ENCODE measurements at places on chromosomes 13 and 19.
A peak's percentile ranks its signal among the peaks of the same experiment; 100 is the strongest.

- DNase-seq = no peak
Measured at GRCh38 chr13:113551081-113552000, 33.2 kb upstream of the TFDP1 start.

GRCh38 chr19:39514840-39515550, at the start of gene SELENOV:
Gene SELENOV (plus strand): TSS chr19:39515139. CDS start chr19:39515213, 74 bp downstream.
- peak; percentile 28 for DNase-seq

DNA sequence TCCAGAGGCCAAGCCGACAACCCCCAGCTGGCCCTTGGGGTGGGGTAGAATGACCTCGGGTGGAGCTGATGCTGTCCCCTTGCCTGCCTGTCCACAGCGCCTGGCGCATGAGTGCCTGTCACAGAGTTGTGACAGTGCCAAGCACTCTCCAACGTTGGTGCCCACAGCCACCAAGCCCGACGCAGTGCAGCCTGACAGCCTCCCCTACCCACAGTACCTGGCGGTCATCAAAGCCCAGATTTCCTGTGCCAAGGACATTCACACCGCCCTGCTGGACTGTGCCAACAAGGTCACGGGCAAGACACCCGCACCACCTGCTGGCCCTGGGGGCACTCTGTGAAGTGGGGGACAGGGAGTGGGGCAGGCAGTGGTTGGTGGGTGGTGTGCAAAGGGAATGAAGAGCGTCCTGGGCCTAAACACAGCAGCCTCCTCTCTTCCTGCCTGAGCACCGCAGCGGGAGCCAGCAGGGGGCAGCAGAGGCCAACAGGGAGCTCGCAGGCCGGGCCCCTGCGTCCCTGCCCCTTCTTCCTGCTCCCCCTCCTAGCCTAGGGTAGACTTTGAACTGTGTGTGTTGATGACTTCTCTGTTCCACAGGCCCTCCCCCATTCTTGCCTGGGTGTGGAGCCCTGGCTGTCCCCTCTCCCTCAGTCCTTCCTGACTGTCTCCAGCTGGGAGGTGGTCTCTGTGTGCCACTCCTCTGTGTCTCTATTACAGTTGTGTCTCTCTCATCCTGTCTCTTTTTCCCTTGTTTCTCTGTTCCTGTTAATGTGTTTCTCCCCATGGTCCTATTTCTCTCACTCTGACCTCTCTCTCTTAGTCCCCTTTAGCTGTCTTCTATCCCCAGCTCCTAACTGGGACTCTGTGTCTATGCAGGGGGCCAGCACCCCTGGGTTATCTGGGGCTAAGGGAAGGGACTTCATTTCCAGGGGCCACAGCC, 6.5 kb downstream of the MED29 start:
- peak; percentile 92 for DNase-seq

GRCh38 chr13:93265800-93266199, 39.2 kb downstream of the GPC6 start:
- no peak for DNase-seq

DNA sequence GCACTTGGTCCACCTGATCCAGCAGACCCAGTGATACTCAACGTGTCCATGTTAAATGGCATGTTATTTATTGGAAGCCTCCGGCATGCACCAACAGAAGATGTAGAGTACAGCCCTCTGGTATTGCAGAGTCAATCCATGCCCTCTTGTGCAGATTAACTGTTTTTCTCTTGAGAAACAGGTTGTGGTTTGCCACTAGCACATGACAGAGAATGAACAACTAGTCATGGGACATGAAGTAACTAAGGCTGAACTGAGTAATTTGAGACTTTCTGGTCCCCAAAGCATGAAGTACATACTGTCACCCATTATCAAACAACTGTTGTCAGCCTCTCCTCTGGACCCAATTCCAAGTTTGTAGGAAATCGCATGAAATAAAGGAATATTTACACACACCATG, 3.2 kb downstream of the ZNF562 start:
- no peak for DNase-seq

DNA sequence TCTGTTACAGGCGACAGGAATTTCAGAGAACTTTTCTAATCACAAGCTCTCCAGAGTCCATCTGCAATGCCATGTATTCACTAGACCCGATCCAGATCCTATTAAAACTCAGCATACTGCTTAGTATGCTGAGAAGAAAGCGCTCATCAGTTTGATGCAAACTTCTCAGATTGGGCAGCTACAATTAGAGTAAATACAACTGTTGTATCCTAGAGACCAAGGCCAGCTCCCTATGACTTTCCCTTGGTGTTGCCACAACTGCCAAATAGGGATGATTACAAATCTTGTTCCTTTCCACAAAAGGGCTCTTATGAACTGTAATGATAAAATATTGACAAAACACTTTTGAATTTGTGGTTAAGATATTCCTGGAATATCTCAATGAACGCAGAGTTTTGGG, 191.2 kb downstream of the SPRY2 start:
- no peak for DNase-seq

DNA sequence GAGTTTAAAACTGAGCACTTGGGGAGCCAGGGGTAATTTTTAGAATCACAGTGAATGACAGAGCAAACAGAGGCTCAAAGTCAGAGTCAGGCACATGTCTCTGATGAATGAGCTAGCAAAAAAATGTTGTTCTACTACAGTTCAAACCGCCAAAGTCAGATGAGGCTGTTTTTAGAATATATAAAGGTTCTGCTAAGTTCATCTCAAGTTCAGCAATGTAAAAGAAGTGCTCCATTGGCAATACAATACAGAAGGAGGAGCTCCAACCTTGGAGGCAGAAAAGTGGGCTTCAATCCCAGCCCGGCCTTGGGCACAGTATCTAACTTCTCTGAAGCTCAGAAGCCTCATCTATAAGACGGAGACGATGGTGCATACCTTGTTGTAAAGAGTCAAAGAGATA, 70.1 kb upstream of the IPO5 start:
- no peak for DNase-seq

GRCh38 chr13:21686751-21687391, 16.0 kb downstream of the FGF9 start:
- DNase-seq = no peak

- peak; percentile 8 for DNase-seq
Measured at GRCh38 chr13:65378943-65379519, 1851.1 kb downstream of the PCDH9 start.

- DNase-seq = no peak
Measured at GRCh38 chr13:77196052-77196618, 130.8 kb downstream of the MYCBP2 start.

DNA sequence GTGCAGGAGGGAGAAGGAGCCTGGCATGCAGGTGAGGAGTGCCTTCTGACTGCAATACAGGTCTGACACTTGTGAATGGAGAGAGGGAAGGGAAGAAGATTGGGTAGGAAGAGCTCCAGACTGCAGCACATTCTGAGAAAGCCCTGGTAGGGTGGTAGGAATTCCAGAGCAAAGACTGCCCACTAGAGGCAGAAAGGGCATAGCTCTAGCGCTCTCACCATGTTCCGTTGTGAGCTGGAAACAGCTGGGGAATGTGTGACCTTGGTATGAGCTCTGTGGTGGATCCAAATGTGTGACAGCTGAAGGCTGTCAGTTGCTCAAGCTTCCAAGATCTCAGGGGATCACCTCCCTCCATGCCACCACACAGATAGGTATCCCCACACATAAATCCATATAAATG, 2.9 kb upstream of the MTUS2 start:
- DNase-seq = no peak

- DNase-seq = no peak
Measured at GRCh38 chr13:46903748-46904147, 6.9 kb upstream of the HTR2A start.

- no peak for DNase-seq
Measured at GRCh38 chr13:73242515-73243015, 183.8 kb downstream of the KLF5 start.

DNA sequence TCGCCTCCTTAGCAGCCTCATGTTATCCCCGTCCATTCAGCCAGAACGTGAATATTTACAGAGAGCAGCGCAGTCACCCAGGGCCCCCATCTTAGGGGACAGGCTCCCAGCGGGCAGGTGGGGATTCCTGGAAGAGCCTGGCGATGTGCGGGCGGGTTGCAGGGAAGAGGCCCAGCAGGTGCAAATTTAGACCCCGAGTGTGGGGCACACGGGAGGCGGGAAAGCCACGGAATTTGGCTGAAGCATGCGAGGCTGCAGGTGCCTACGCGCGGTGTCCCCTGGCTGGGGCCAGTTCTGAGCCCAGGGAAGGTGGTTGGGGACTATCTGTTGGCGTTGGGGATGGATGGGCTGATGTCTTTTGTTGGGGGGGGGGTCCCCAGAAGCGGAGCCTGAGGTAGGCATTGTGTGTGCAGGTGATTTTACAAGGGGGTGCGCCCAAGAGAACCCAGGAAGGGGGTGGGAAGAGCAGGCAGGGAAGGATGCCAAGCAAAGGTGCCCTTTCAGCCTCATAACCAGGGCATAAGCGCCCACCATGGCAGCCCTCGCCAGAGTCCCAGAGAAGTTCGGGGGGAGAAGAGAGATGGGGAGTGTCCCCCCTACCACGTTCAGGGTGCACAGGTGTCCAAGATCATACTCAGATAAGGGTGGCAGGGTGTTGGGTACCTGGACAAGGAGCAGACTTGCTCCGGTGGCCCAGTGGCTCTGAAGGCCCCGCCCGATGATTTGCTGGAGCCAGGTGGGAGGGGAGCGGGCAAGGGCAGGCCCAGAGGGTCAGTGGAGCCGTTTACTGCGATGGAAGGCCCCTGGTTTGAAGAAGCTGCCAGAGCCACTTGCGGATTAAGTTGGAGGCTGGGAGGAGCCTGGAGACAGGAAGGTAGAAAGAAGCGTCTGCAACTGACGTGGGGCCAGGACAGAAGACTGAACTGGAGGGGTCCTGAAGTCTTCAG, 1.2 kb downstream of the TPGS1 start:
- no peak for DNase-seq

GRCh38 chr19:1074544-1075283, 7.7 kb downstream of the ARHGAP45 start:
- DNase-seq = peak; percentile 46

DNA sequence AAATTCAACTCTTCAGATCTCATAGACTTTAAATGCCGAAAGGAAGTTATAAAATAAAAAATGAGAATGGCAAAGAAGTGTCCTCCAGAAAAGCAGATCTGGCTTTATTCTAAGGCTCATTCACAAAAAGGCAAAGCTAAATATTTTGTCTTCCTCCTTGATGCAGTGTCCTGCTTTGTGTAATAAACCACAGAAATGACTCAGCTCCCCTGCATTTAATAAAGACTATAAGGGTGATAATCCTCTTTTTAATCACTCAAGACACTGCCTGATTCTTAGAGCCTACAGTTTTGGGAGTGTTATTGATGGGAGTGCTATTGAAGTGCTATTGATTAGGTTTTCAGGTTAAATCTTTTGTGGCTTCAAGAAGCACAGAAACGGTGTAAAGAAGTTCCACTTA, 482.0 kb downstream of the PCDH20 start:
- DNase-seq = peak; percentile 20

GRCh38 chr13:103941506-103942140, 875.4 kb upstream of the SLC10A2 start:
- no peak for DNase-seq

DNA sequence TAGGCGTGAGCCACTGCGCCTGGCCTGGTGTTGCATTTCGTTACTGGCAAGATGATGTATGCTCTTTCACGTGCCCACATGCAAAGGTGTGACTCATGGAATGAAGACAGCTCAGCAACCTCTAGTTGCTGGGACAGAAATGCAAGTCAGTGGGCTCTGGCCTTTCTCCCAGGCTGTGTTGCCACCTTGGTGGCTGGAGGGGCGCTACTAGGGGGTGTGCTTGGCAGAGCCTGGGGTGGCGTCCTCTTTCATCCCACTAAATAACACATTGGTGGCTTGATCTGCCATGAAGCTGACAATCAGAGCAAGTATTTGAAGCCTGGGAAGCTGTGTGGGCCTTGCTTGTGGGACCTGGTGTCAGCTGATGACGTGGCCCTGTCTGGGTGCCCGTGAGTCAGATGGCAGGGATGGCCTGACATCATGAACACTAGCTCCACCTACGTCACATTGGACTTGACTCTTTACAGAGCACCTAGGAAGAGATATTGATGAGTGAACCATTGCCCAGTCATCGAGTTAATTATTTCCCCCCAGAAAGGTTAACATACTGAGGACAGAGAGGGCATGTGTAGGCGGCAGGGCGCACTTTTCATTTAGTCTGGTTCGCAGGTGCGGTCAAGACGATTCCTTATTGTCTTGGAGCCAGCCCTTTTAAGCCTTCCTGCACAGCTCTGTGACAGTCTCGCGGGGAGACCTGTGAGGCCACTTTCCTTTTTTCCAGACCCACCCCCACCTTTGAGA, 154.2 kb downstream of the TM9SF2 start:
- peak; percentile 80 for DNase-seq

GRCh38 chr19:40726279-40726678, 9.4 kb downstream of the ITPKC start:
- DNase-seq = no peak

DNA sequence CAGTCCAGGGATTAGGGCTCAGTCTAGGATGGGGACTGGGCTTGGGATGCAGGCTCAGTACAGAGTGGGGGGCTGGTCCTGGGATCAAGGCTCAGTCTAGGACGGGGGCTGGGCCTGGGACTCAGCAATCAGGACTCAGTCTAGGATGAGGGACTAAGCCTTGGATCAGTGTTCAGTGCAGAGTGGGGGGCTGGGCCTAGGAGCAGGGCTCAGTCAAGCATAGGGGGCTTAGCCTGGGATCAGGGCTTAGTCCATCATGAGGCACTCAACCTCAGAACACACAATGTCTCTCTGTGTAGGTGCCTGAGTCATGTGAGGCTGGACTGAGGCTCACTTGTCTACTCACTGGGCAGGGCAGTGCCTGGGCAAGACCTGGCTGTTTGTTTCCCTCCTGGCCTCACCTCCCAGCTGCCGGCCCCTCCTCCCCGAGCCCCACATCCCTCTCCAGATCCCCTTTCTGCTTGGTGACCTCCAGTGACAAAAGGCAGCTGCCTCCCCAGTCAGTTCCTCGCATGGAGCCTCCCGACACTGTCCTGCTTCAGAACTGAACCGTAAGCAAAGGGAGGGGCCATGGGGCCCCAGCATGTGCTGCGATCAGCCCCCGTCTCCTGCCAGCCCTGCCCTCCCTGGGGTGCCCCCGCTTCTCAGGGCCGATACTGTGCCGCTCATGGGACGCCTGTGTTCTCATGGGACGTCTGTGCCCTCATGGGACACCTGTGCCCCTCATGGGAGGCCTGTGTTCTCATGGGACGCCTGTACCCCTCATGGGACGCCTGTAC, 6.5 kb upstream of the S1PR4 start:
- DNase-seq = no peak
